Fibroblast of villous mesenchyme (primary cell): ENCODE measurements at places on chromosomes 1 and 21.

DNA sequence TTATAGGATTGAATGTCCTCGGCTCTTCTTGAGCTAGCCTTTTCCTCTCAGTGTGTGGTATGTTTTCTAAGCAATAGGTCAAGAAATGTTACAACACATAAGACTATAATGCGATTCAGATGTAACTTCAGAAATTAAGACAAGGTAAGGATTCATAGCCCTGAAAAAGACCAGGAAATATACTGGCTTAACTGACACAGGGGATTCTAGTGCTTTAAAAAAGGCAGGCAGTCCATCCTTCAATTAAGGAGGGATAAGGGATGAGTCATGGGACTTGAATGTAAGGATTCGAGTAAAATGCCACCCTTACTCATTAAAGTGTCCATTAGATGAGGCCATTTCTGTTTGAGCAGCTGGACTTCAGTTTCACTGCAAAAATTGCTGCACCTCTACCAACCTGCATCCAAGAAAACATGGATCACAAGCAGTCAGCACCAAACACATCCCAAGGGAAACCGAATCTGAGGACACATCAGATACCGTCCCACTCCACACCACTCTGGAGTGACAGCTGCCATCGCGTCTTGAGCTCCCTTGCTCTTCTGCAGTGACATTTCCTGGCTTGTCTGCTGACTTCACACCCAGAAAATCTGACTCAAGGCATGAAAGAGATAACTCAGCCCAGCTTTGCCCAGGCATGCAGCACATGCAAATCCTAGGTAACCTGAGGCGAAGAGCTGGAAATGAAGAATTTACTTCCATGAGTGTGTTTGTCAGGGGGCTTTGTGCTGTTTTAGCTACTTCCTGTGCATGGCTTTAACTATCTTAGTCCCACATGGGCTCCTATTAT is 37.8 kb downstream of the NGF start:
- DNase-seq = peak; percentile 53

- peak; percentile 29 for DNase-seq
These were observed 985 bp downstream of the SYT6 start for GRCh38 chr1:114152508-114153260.

DNA sequence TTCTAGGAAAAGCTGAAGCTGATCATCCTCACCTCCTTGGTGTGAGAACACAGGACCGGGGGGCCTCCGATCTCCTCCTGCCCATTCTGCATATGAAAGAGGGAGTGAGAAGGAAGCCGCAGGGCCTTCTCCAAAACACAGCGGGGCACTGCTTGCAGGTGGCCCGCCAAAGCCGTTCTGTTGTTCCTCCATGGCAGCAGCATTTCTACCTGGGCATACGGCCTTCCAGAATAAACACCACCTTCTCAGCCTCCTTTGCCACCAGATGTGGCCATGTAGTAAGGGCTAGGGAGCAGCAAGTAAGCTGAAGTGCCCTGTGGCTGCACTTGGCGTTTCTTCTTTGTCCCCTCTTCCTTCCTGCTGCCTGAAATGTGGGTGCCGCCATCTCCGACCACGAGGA is 214.9 kb downstream of the TOMM20 start:
- DNase-seq = no peak

DNA sequence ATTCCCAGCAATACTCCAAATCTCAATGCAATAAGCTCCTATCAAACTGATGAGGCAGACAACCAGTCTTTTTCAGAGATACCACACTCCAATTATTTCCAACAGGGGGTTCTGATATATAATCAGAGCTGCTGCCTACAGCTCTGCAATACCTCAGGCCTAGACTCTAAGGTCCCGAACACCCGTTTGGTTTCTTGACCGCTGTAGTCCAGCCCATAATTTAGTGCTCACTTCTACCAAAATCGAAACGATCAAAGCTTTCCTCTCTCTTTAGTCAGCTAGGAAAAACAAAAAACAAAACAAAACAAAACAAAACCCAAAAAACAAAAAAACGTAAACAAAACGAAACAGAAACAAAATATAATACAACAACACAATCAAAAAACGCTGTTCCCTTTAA is 453.0 kb downstream of the NEGR1 start:
- no peak for DNase-seq

DNA sequence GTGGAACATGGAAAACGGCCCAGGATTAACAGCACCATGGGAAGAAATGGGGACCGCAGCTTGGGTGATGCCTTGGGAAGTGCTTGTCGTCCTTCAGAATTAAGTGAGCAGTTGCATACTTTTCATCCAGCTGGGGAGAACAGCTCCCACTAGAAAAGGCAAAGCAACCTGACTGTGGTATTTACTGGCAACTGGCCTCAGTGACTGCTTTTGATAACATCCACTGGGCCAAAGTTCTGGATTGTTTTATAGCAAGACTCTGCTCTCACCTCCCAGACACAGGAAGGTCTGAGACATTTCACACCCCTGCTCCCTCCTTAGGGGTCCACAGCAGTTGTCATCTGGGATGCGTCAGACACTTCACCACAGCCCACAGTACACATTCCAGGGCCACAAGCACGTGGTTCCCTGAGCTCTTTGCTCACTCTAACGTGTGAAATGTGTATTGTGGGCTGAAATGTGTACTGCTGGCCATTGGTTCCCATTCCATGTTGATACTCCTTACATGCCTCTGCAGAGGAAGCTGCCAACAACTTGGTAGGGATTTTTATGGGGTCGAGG is 6.6 kb downstream of the PAPPA2 start:
- DNase-seq = peak; percentile 6

GRCh38 chr1:47189844-47190508 is at the start of gene PDZK1IP1:
TSS of gene PDZK1IP1 (minus strand) at chr1:47190036. CDS start at chr1:47189932, 104 bp downstream.
- peak; percentile 23 for DNase-seq

GRCh38 chr1:7727809-7728471 is 43.2 kb upstream of the VAMP3 start:
- DNase-seq = no peak

- DNase-seq = no peak
These were observed 68.5 kb downstream of the FOXJ3 start for GRCh38 chr1:42266253-42267135.

DNA sequence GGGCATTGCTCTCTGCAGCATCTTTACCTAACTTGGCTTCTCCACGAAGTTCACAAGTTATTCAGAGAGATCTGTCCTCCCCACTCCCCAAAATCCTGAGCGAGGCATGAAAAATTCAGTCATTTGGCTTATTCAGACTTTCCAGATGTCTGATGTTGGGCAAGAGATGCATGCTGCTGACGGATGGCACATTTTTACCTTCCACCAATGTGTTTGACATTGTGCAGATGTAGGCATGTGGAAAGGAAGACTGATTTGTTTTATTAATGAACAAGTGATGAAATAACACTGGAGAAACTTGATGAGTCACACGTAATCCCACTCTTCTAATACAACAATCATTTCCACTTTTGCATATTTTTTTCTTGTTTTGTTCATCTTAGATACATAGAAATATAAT is 86.7 kb downstream of the C1orf94 start:
- no peak for DNase-seq

DNA sequence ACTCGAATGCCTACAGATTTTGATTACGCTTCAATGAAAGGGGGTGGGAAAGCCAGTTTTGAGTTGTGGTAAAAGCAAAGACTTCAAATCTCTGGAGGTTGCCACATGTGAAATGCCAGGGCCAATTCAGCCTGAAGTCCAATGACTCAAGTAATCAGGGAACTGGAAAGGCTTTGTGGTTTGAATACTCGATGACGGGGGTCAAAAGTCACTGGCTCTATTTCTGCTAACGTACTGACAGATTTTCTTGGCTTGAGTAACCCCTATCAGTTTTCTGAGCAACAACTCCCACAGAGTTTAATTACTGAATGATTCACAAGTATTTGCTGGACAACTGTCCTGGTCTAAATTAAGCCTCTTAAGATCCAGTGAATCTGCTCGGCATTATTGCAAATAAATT is 152.2 kb downstream of the SIPA1L2 start:
- DNase-seq = peak; percentile 93

DNA sequence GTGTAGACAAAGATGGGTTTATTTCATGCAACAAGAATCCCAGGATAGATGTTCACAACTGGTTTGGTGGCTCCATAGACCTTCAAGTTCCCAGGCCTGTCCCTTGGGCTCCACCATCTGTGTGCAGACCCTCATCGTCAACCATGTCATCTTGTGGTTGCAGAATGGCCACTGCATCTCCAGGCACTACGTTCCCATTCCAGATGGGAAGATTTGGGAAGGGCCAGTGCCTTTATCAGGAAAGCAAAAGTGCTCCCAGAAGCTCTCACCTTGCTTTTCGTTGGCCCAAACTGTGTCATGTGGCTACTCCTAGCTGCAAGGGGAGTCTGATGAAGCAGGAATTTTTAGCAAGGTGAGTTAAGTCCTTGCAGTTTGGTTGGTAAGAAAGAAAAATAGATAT is 12.8 kb downstream of the TMCC2 start:
- DNase-seq = no peak

DNA sequence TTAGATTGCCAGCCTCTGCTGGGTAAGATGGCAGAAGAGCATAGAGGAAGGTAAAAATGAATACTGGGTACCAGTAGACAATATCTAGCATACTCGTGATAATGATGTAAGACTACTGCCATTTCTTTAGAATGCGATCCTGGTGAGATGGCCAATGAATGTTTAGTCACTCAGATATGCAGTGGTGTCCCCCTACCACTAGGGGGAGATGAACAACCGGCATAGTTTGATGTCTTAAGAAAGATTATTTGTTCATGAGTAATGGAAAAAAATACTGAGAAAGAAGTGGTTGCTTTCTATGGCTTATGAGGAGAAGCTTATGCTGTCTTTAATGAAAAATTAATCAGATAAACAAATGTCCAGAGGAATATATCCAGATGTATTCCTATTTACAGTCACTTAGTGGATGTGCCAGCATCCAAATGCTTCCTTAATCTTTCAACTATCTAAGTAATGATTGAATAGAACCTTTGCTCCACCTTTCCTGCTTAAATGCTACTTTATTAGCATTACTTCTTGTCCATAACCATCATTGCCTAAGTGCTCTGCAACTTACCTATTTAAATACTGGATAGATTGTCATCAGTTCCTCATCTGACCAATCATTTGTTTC is 256.6 kb downstream of the ST6GALNAC3 start:
- peak; percentile 78 for DNase-seq

- no peak for DNase-seq
These were observed 40.5 kb upstream of the EDN2 start for GRCh38 chr1:41524676-41525675.

GRCh38 chr1:178311164-178311563 is 185.6 kb downstream of the CLEC20A start:
- DNase-seq = no peak

GRCh38 chr1:81452693-81453366 is 347.9 kb upstream of the ADGRL2 start:
- no peak for DNase-seq

DNA sequence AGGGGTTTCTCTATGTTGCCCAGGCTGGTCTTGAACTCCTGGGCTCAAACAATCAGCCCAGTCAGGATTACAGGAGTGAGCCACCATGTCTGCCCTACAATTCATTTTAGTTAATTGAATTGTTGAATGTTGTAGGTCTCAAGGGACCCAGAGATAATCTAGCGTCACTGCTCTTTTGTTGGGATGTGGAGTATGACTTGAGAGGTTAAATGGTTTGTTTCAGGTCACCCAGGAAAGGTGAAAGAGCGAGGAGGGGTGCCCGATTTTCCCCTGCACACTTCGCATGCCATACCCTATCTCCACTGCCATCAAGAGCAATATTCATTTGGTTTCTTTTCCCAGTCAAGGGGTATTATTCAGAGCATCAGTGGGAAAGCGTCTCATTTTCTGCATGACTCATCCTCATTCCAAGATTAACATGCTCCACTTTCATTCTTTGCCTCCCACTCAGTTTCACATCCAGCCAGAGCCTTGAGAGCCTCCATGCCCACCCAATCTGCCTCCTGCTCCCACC is 13.1 kb upstream of the SLC30A1 start:
- peak; percentile 90 for DNase-seq

DNA sequence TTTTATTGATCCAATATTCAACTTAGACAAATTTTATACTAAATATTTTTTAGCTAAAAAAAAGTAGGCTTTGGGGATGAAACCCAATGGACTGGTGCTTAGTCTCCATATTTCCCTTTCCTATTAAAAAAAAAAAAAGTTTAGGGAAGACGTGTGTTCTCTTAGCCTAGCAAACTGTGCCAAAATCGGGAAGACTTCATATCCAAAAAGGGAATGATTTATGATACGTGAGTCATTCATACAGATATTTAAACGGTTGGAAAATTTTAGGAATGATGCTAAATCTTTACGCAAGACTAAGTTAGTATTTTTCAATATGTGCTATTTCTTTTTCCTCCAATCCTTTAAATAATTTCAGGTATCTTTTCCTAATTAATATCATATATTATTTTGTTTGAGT is 50.7 kb downstream of the SPATA17 start:
- DNase-seq = no peak

- DNase-seq = no peak
These were observed 173.4 kb downstream of the S1PR1 start for GRCh38 chr1:101410048-101410878.

- DNase-seq = no peak
These were observed 12.0 kb upstream of the PRELP start for GRCh38 chr1:203463469-203464062.

DNA sequence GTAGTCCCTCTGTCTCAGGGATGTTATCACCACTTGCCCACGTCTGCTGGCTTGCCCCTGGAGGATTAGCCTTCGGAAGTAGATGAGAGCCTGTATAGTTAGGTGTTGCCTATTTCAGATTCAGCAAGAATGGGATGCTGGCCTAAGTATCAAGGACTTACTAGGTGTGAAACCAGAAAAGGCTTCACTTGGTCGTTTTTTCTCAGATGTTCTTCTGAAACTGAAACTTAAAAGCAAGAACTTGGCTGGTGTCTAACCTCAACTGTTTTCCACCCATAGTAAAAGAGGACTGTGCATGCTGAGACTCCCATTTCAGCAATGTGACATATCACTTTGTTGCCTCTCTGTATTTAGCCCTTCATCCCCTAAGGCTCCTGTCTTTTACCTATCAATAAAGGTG is 67.0 kb upstream of the LRRC53 start:
- no peak for DNase-seq

GRCh38 chr1:159835862-159836525 is 9.3 kb downstream of the SLAMF8 start:
- no peak for DNase-seq

GRCh38 chr1:7335224-7335879 is 435.7 kb upstream of the VAMP3 start:
- DNase-seq = peak; percentile 50

GRCh38 chr1:38117444-38117887 is 70.9 kb upstream of the POU3F1 start:
- DNase-seq = no peak
